ENCODE measurements at places on chromosomes 4 and X.

GRCh38 chrX:72478351-72478750 is 94.3 kb downstream of the HDAC8 start:
- DNase-seq, result no peak

DNA sequence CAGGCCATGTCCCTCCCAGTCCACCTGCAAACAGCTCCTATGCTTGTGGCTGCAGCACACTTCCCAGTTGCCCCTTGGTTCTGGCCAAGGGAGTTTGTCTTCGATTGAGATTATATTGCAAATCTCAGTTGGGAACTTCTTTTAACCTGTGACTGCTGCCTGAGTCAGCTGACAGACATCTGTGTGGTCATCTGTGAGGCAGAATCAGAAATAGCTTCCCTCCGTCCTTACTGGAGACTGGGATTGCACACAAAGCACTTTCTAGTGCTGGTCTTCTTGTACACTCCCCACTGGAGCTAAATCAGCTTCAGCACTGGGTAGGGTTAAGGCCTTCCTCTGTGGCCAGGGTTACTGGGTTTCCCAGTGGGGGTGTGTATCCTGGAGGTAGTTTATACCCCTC is 34.3 kb downstream of the ZNF330 start:
- DNase-seq, result no peak

DNA sequence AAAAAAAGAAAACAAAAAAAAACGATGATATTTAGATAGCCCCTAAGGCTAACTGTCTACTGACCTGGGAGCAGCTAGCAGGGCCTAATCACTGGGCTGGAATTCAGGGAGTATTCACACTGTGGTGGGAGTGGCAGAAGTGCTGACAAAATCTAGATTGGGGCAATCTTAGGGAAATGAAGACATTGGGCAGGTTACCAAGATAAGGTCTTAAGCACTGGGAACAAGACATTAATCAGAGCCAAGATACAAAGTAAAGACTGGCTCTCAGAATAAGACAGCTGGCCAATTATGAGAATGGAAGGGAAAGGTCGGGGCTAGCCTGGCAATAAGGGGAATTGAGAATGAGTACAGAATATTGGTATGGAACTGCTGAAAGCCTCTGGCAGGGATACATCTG is 100.2 kb upstream of the GRIA3 start:
- no peak for DNase-seq

DNA sequence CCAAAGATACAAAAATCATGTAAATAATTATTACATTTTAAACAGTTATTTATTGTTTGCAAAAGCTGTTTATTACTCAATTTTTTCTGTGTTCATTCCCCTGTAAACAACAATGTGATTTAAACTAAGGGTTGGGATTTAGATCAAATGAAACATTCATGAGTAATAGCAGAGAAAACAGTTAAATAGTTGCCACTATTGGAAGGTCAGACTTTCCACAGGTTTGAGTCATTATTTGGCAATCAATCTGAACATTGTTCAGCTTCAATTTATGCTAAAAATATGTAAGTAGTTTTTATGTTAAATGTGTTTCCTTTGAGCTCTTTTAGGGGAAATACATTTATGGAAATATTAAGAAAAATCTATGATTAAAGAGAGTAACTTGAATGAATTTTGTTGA is 144.9 kb downstream of the STIM2 start:
- no peak for DNase-seq

DNA sequence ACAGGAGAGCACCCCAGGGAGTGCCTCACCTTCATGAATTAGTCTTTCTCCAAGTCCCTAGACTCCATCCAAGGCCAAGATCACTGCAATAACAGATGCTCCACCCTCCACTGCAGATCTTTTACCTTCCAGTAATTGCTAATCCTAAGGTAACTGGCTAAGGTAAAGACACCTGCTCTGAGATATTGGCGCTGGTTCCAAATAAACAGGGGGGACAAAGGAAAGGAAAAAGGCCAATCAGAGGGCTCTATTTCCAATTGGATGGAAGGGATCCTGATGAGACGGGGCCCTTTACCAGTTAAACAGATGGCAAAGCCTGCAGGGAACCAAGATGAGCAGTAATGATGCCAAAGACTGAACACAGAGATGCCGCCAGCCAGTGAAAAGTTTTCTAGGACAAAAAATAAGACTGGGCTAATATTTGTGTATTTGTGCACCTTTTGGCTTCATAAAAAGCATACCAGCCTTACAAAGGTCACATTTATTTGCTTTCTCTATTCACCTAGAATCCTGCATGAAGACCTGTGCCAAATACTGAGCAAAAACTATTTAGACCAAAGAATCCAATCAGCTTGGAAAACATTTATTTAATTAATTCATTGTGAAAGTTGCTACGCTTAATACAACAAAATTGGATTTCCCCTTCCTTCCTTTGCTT is 148.5 kb downstream of the PPP3CA start:
- DNase-seq, result no peak

DNA sequence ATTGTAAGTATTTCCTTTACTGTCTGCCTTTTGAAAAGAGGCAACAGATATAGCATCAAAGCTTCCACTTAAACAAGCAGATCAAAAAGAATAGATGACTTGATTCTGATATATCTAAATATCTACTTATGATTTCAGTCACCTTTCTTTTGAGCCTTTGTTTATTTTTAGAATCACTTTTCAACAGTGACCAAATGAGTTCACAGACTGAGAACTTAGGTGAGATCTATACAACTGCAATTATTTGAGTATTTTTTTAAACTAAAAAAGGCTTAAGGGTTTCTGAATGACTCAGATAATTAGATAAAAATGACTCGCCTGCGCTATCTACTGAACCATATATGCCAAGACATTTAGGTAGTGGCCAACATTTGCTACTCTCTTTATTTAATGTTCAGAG is 166.7 kb upstream of the KCNIP4 start:
- DNase-seq, result no peak

DNA sequence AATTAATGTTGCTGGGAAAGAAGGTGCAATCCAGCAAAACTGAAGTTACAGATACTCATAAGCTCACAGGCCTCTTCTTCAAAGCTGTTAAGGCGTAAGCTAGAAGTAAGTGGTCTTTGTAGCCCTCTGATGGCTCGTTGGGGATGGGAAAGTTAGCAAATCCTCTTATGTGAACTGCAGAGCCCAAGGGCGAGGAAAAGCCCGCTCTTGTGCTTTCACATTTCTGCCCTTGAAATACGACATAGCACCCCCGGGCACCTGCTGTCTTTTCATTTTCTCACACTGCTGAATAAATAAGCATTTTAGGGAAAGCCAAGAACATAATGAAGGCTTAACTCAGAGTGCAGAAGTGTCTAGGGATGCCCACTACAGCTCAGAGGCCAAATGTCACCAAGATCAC is 73.1 kb upstream of the SORBS2 start:
- no peak for DNase-seq

GRCh38 chr4:10413177-10413576 is 44.0 kb downstream of the ZNF518B start:
- no peak for DNase-seq

DNA sequence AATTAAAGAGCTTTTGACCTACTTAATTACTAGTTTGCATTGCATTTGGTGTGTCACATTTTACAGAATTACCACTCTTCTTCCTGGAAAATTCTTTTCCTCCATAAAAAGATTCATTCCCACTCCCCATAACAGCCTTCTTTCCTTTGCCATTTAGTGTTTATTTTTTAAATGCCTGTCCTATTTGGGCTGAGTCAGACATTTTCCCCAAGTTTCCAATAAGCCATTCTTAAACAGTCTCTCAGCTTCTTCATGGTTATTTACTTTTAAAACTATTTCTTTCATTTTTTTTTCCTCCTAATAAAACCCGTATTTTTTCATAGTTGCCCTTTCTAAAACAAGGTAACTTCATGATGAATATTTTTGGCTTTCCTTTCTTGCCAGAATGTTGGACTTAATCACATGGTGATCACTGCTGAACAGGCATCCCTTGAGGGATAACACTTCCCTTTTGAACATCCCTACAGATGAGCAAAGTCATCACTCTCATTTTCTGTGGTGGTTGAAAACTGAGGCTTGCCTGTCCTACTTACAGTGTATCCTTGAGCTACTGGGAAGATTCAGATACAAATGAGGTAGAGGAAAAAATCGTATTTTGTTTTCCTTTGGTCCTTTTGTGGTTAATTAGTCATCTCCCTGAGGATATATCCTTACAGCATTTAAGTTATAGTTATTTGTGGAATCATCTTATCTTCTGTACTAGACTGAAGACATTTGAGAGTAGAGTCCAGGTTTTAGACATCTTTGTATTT is 520.5 kb upstream of the NR3C2 start:
- no peak for DNase-seq

DNA sequence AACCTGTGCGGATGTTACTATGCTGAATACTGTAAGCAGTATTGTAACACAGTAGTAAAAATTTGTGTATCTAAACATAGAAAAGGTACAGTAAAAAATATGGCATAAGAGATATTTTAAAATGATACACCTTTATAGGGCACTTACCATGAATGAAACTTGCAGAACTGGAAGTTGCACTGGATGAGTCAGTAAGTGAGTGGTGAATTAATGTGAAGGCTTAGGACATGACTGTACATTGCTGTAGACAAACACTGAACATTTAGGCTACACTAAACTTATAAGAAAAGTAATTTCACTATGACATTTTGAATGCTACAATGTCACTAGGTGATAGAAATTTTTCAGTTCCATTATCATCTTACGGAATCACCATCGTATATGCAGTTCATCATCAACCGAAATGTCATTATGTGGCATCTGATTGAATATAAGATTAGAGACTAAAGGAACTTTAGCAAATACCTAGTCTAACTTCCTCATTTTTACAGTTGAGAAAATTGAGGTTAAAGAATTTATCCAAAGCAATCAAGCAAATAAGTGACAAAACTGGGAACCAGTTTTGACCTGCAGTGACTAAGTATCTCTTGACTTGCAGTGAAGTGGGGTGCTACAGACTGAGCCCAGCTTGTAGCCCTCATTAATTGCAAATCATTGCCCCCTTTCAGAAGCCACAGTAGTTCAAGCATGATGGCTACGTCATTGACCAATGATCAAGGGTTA is 55.3 kb downstream of the EGF start:
- no peak for DNase-seq

GRCh38 chr4:147136310-147136709 is 190.6 kb upstream of the TTC29 start:
- DNase-seq, result no peak

- DNase-seq, result no peak
These were observed 47.7 kb downstream of the RWDD4 start for GRCh38 chr4:183611210-183611830.

DNA sequence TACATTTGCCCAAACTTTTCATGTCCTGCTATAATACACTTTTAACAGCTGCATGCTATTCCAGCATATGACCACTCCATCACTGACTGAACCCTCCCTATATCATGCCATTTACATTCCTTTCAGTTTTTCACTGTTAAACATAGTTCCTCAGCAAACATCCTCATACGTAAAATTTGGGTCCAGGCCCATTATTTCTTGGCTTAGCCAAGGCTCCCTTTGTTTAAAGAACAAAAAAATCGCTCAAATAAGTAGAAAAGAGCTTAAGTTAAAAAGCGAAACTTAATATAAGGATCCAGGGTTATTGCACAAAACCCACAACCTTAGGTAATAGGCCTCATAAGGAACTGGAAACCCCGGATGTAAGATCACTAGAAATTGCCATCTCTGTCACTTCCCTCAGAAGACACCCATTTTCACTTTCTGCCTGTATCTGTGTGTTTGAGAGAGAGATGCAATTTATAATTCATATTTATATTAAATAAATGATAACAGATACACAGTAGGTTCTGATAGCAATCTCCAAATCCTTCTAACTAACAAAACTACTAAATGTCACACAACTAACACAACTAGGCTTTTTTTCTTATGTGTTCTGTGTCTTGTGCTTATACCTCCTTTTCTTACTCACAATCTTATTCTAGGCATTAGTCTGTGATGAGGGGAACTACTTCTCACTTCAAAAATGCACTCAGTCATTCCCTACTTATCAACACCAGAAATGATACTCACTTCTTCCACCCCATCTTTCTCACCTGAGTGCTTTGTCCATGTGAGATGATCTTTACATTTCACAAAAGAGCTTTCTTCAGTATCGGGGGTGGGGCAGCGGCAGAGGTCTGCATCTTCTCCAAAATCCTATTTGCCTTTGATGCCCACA is 59.9 kb upstream of the FAM241A start:
- DNase-seq, result no peak

DNA sequence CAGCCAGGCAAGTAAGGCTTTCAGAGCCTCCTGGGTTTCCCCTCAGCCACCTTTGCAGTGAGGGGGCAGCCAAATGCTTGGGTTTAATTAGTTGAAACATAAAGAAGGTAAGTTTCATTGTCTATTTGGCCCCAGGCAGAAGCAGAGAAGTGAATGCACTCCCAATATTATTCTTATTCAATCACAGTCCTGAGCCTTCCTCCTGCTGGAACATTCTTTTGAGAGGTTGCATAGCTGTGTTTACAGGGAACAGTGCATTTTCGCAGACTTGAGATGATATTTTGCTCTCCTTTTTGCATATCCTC is 13.9 kb downstream of the SLC2A9 start:
- no peak for DNase-seq

DNA sequence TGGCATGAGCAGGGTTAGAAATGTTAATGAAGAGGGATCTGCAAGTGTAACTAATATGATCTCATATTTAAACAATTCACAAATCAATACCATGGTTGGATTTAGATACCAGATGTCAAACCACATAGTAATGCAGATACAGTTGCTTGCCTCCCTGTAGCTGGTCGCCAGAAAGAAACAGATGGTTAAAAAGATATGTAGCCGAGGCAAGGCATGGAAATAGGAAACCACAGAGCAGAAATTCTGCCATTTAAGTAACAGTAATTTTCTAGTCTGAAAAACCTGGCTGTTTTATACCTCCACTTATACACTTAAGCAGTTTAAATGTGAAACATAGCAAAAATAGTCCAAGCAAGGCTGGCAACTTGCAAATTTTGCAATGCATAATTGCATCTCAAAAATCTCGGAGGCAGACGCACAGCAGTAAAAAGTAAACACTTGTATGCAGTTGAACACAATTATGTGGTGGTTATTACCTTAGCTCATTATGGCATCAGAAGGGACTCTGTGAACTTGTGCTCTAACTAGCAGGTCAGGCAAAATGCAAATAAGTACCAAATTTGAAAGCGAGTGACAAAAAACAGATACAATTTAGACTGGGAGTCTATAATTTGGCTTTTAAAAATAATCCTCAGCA is 126.8 kb downstream of the NAA11 start:
- no peak for DNase-seq

DNA sequence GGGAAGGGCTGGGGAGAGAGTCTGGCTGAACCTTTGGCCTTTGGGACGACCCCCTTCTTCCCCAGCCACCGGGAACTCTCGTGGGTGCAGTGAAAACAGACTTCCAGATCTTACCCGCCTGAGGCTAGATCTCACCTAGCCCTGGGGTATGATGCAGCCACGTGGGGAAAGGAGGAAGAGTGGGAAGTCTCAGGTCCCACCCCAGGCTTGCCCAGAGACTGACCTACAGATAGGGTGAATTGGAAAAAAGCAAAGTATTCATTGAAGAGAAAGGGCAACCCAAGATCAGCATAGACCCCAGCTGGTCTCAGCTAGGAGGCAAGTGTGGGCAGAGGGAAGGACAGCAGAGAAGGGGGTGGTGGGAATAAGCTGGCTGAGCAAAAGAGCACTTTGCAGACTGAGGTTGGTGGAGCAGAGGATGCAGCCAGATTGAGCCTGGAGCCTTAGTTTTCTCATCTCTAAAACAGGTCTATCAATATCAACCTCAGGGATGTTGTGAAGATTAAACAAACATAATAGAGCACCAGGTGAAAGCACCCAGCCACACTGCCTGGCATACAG is 4.2 kb upstream of the EFNB1 start:
- no peak for DNase-seq

Measured in SHP77 treated with DMSO at 0.1 percent for 48 hours (cell line).